H9 (cell line): ENCODE measurements at places on chromosomes 4 and X.

DNA sequence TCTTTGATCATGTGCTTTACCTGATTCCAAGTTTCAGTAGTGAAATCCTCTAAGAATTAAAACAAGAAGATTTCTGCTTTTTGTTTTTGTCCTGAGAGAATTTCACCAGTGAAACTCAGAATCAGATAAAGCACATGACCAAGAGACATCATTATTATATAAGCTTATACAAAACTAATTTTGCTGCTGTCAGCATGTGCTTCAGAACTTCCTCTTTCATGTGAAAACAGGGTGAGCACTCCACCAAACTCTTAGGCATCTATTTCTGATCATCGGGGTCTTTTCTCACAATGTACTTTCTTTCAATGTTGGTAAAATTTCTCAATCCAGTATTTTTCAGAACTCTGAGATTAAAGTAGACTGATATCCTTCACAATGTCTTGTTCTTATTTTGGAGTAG, 152.1 kb downstream of the SLC39A8 start:
- no peaks in the 10 kb centered on the region for H3K36me3 ChIP-seq
- H3K27me3 ChIP-seq = no peaks in the 10 kb centered on the region
- peaks cover 5% of the 10 kb centered on the region; the same call in 1 of the 2 replicates for H3K4me1 ChIP-seq
- no peak overlapping the region for H3K4me3 ChIP-seq
- DNase-seq = no peak

GRCh38 chrX:116417214-116417613, 19.2 kb upstream of the SLC6A14 start:
- H3K4me1 ChIP-seq = no peaks in the 10 kb centered on the region
- DNase-seq = no peak
- no peak overlapping the region for H3K27ac ChIP-seq
- H3K4me3 ChIP-seq = no peak overlapping the region
- H3K36me3 ChIP-seq = peaks cover under 1% of the 10 kb centered on the region; the same call in 1 of the 2 replicates

DNA sequence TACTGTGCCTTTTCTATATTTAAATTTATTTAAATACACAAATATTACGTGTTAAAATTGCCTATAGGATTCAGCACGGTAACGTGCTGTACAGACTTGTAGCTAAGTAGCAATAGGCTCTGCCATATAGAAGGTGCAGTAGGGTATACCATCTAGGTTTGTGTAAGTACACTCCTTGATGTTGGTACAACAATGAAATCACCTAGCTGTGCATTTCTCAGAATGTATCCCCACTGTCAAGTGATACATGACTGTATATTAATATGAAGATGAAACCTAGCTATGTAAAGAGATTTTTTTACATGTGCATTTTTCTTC, 431.2 kb downstream of the KCTD8 start:
- no peak overlapping the region for H3K27ac ChIP-seq
- H3K4me1 ChIP-seq = no peaks in the 10 kb centered on the region
- DNase-seq = no peak
- H3K27me3 ChIP-seq = no peaks in the 10 kb centered on the region

GRCh38 chr4:119170195-119170594, 34.6 kb downstream of the MYOZ2 start:
- DNase-seq = no peak
- no peak overlapping the region for H3K27ac ChIP-seq

DNA sequence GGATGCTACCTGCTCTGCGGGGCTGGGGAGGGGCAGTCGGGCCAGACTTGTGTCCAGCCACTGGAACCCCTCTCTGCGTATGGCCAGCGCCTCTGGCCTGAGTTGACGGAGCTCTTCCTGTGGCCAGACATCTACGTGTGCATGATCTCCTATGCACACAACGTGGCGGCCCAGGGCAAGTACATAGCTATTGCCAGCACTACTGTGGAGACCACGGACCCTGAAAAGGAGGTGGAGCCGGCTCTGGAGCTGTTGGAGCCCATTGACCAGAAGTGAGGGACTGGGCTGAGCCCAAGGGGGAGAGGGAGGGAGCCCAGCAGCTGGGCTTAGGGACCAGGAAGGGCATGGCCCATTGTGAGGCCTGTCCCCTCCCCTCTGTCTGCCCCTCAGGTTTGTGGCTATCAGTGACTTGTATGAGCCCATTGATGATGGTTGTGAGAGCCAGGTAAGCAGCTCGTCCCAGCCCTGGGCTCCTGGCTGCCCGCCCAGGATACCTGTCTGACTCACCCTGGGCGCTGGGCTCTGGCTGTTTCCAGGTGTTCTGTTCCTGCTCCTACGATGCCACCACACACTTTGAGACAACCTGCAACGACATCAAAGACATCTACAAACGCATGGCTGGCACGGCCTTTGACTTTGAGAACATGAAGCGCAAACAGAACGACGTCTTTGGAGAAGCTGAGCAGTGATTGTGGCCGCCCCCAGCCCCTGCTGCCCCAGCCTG, 1.8 kb upstream of the FAM50A start:
- H3K36me3 ChIP-seq = peaks cover 63% of the 10 kb centered on the region
- no peaks in the 10 kb centered on the region for H3K27me3 ChIP-seq
- H3K4me3 ChIP-seq = no peak overlapping the region
- H3K4me1 ChIP-seq = no peaks in the 10 kb centered on the region

- H3K36me3 ChIP-seq = no peaks in the 10 kb centered on the region
- H3K27ac ChIP-seq = no peak overlapping the region
- no peak overlapping the region for H3K4me3 ChIP-seq
- DNase-seq = no peak
- H3K27me3 ChIP-seq = no peaks in the 10 kb centered on the region
Observed at GRCh38 chrX:82677286-82677685, 830.8 kb upstream of the POU3F4 start.

DNA sequence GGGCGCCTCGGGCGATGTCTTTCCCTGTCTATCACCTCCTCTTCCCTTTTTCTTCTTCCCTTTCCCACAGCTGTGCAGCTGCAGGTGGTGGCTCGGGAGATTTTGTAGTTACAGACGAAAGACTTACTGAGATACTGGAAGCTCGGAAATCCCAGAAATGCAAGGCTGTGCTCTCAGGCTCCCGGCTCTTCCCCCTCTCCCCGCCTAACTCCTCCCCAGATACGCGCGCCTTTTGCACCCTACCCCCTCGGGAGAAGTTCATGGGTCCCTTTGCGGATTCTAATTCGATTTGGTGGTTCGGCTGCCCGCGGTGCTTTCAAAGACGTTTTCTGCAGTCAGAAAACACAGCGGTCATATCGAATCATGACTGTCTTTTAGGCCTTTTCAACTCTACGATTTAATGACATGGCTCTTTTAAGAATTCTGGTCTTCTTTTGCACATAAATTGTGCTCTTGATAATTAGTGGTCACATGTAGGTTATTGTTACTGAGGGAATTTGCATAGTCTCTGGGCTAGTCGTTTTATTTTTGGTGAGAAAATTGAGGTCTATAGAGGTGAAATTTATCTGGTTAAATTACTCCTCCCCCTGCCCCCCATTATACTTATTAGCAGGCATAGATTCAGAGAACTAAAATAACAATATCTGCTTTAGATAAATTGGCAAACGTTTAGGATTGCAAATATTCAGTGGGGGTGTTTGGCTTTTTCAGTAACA, 1.6 kb downstream of the SEPTIN11 start:
- no peaks in the 10 kb centered on the region for H3K36me3 ChIP-seq
- no peak for DNase-seq
- peak overlapping the region; percentile 84 for H3K4me3 ChIP-seq
- H3K27me3 ChIP-seq = no peaks in the 10 kb centered on the region; the same call in 1 of the 2 replicates

GRCh38 chr4:66376396-66376795, 706.1 kb upstream of the EPHA5 start:
- no peaks in the 10 kb centered on the region for H3K27me3 ChIP-seq
- DNase-seq = no peak
- no peak overlapping the region for H3K4me3 ChIP-seq

GRCh38 chrX:41236629-41237028, 97.3 kb upstream of the DDX3X start:
- no peak for DNase-seq
- no peaks in the 10 kb centered on the region for H3K27me3 ChIP-seq
- H3K4me1 ChIP-seq = peaks cover 3% of the 10 kb centered on the region; the same call in 1 of the 2 replicates
- H3K36me3 ChIP-seq = peaks cover 30% of the 10 kb centered on the region
- H3K27ac ChIP-seq = no peak overlapping the region
- H3K4me3 ChIP-seq = no peak overlapping the region

DNA sequence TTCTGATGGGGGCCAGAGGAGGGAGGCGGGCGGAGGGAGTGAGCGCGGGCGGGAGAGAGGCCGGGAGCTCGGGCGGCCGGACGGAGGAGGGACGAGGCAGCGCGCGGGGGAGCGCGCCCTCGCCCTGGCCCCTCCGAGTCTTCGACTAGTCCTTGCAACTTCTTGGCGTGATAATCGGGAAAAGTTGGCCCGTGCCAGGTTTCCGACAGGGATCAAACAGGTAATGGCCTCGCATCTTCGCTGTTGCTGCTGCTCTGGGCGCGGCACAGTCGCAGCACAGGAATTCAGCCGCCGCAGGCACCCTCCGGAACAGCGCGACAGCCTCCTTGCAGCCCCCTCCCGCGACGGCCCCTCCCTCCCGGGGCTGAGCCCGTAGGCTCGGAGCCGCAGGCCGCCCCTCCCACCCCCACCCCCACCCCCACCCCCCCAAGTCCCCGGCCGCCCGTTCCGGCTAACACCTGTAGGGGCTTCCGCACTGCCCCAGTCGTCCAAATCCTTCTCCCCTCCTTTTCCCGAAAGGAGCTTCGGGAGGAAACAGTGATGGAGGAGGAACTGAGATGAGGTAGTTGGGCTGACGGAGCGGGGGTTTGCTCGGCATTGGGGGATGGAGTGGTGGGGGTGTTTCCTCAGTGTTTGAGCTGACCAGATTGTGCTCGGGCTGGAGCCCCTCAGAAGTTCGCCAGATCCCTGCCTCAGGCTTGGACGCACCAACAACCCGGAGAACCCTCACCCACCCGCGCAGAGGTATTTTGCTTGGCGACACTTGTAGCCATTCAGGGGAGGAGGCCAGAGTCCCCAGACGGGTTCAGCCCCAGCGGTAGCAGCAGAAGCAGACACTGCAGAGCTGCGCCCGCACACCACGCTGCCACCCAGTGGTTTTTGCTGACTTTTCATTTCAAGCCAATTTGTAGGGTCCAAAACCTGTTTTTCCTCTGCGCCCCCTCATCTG, at the start of gene FGF13:
TSS of gene FGF13 (minus strand) at position 319 of the 949 bp plus-strand sequence. CDS start 714 bp downstream, outside the sequence.
- peaks cover 2% of the 10 kb centered on the region; the same call in 1 of the 2 replicates for H3K4me1 ChIP-seq
- H3K27me3 ChIP-seq = no peaks in the 10 kb centered on the region
- H3K4me3 ChIP-seq = peak within 1 kb of the TSS; percentile 90
- peak; percentile 73 for DNase-seq
- H3K27ac ChIP-seq = peak within 1 kb of the TSS; percentile 17

DNA sequence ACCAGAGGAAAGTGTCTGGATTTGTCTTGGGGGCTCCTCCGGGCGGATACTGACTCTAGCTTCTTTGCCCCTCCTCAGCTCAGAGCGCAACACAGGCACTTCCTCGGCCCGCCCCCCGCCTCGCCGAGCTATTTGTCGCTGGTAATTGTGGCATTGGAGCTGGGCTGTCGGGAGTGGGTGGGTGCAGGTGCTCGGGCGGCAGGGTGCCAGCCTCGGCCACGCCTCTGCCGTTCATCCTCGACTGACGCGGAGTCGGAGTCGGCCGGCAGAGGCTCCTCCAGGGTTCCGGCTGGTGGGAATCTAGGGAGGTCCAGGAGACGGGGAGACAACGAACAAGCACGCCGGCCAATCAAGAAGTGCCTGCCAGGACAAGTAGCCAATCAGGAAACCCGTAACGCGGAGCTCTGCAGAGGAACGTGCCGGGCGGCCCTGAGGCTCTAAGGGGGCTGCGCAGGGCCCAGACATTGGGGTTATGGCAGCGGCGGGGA, 3.9 kb upstream of the SYN1 start:
- H3K4me3 ChIP-seq = peak overlapping the region; percentile 54
- H3K4me1 ChIP-seq = peaks cover 3% of the 10 kb centered on the region; the same call in 1 of the 2 replicates
- H3K27ac ChIP-seq = no peak overlapping the region
- DNase-seq = peak; percentile 94

DNA sequence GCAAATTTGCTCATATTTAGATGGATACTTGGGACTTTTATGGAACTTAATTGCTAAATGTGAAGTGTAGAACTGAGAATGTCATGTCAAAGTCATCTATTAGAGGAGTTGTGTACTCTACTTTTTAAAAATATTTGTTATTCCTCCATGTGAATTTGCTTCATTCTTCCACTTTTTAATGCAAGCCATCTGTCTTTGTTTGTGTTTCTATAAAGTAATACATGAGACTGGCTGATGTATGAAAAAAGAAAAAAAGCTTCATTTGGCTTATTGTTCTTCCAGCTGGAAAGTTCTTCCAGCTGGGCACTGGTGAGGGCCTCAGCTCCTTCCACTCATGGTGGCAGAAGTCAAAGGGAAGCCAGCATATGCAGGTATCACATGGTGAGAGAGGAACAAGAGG, 114.6 kb upstream of the GRID2 start:
- H3K4me3 ChIP-seq = no peak overlapping the region
- no peaks in the 10 kb centered on the region for H3K4me1 ChIP-seq
- no peaks in the 10 kb centered on the region for H3K36me3 ChIP-seq
- no peak for DNase-seq

DNA sequence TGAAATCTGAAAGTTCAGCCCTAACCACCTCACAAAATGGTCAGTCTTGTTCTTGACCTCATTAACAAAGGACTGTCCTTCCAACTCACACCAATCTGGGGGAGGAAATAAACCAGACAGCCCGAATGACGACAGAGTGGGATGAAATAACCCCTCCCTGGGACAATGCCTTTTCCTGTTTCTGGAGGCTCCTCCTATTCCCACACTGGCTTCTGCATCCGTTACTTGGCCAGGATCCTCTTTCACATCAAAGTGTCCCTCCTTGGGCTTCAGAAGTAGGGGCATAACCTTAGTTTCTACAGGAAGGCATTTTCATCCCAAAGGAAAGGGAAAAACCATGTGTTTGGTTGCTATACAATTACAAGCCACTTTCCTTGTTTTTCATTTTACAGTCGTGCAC, 59.8 kb upstream of the RPL34 start:
- H3K36me3 ChIP-seq = no peaks in the 10 kb centered on the region; the same call in 2 of the 3 replicates
- no peak overlapping the region for H3K27ac ChIP-seq
- no peaks in the 10 kb centered on the region for H3K27me3 ChIP-seq
- DNase-seq = no peak
- H3K4me3 ChIP-seq = no peak overlapping the region

GRCh38 chrX:107552930-107553329, 75.4 kb upstream of the PRPS1 start:
- no peak overlapping the region for H3K4me3 ChIP-seq
- no peak for DNase-seq
- H3K4me1 ChIP-seq = no peaks in the 10 kb centered on the region
- H3K27me3 ChIP-seq = no peaks in the 10 kb centered on the region
- no peak overlapping the region for H3K27ac ChIP-seq

GRCh38 chr4:169099771-169100180, 89.7 kb upstream of the CBR4 start:
- H3K36me3 ChIP-seq = peaks cover 23% of the 10 kb centered on the region
- peaks cover 3% of the 10 kb centered on the region; the same call in 1 of the 2 replicates for H3K4me1 ChIP-seq
- DNase-seq = no peak
- H3K27ac ChIP-seq = no peak overlapping the region
- no peak overlapping the region for H3K4me3 ChIP-seq

GRCh38 chr4:54226404-54227255, 2.5 kb upstream of the PDGFRA start:
- H3K4me1 ChIP-seq = no peaks in the 10 kb centered on the region; the same call in 1 of the 2 replicates
- peak overlapping the region; percentile 81 for H3K4me3 ChIP-seq
- H3K36me3 ChIP-seq = no peaks in the 10 kb centered on the region
- peak; percentile 50 for DNase-seq
- peaks cover 75% of the 10 kb centered on the region for H3K27me3 ChIP-seq

- DNase-seq = no peak
- no peak overlapping the region for H3K27ac ChIP-seq
- H3K36me3 ChIP-seq = peaks cover 9% of the 10 kb centered on the region
- no peak overlapping the region for H3K4me3 ChIP-seq
- 0 out of 2 replicates have a peak, but pooled peaks cover 1% of the 10 kb centered on the region for H3K4me1 ChIP-seq
Observed at GRCh38 chr4:15784959-15785634, 7.0 kb downstream of the CD38 start.

- DNase-seq = no peak
- no peak overlapping the region for H3K4me3 ChIP-seq
- no peaks in the 10 kb centered on the region for H3K27me3 ChIP-seq
- no peak overlapping the region for H3K27ac ChIP-seq
- no peaks in the 10 kb centered on the region for H3K4me1 ChIP-seq
Observed at GRCh38 chr4:3401436-3402171, 40.2 kb upstream of the HGFAC start.
